ENCODE measurements at places on chromosomes 3 and 15.

GRCh38 chr3:88346643-88347042, 196.9 kb downstream of the C3orf38 start:
- no peak for DNase-seq

GRCh38 chr3:51621091-51621892, 49.8 kb upstream of the TEX264 start:
- DNase-seq: no peak

DNA sequence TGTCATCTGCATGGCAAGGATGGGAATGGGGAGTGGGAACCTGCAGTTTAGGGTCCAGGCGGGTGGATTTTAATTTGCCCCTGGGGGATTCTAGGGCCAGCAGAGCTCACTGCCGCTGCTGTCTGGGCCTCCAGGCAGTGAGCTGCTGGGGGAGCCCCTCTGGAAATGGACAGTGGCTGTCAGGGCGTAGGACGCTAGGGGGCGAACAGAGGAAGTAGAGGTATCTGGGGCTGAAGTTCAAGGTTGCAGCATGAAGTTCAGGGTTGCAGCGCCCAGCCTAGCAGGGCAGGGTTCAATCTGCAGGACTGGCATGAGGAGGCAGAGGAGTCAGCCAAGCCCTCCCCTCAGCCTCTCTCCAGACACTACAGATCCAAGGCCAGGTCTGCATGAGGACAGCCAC, 49.5 kb downstream of the APBA2 start:
- DNase-seq: peak; percentile 47

DNA sequence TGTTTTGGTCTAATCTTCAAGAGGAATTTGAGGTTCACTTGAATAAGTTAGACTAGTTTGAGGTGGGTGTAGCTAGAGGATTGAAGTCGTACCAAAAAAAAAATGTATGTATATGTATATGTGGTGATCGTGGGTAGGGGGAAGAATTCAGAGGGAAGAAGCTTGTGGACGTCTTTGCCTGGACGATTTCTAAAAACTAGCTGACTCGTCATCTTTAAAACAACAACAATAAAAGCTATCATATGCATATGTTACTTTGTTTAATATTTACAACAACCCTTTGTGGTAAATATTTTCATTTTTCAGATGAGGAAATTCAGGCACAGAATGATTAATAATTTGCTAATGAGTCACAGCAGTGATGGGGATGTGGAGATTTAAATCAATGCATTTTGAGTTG, 18.1 kb downstream of the RNF111 start:
- DNase-seq: no peak

DNA sequence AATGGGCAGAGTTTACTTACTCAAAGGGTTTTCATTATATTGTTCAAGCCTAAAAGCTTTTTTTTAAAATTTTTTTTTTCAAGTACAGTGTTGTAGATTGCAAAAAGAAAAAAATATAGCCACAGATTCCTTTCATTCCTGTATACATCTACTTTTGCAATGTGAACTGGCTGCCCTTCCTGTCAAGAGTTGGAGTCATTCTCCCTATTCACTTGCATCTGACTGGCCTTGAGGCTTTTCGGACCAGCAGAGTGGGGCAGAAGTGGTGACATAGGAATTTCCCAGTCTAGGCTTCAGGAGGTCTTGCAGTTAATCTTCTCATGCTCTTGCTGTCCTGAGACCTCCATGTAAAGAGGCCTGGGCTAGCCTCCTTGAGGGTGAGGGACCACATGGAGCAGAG, 218.3 kb upstream of the CFAP20DC start:
- DNase-seq: no peak

DNA sequence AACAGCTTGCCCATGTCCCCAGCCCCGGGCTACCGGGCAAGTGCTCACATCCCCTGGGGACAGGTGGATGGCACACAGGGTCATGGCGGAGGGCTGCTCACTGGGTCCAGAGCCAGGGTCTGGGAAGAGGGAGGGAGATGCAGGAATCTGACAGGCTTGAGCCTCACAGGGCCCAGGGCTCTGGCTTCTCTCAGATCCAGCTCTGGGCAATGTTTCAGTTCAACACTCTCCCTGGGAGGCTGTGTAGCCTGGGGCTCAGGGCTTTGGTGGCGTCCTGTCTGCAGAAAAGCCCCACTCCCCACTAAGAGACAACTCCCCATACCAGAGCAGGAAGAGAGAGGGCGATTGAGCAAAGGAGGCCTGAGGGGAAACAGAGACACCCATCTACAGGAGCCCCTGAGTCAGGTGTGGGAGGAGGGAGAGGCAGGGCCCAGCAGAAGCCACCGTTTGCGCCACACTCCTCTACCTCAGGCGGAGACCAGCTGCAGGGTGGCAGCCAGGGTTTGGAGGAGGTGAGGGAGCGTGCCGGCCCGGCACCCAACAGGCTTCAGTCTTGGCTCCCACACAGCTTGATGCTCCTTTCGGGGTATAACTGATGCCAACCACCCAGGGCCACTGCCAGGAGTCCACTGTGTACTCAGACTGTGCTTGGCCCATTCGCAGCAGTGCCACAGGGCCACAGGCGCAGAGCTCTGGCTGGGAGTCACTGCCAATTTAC, 16.8 kb upstream of the SRP14 start:
- DNase-seq: no peak

GRCh38 chr15:71182522-71182921, 67.3 kb downstream of the THSD4 start:
- no peak for DNase-seq

- DNase-seq: peak; percentile 70
Measured at GRCh38 chr3:183880121-183880520, 4.6 kb downstream of the PARL start.

DNA sequence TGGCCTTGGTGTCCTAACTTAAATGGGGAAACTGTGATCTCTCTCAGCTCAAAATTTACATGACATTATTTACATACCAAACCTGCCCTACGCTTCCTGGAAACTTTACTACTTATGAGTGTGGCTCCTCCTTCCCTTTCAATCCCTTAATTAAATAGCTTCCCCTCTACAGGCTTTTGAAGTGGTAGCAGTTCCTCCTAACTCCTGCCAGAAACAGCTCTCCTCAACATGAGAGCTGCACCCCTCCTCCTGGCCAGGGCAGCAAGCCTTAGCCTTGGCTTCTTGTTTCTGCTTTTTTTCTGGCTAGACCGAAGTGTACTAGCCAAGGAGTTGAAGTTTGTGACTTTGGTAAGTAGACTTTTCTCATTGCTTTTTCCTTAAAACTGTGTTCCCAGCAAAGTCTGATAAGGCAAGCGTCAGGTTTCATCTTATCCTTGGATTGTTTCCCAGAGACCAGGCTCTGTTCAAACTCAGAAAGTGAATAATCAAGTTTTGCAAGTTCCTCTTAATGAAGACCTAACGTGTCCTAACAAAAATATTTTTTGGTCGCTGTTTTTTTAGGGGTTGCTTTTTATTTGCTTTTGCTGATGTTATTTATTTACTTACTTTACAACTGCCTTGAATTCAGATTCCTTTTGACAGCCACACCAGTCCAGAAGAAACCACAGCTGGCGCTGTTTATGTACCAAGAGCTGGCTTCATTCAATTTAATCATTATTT, at the start of gene ACP3:
TSS of gene ACP3 (plus strand) at position 179 of the 720 bp plus-strand sequence. CDS start at position 229, 50 bp downstream.
- peak; percentile 96 for DNase-seq

- peak; percentile 70 for DNase-seq
Measured at GRCh38 chr3:159830523-159831154, 158.0 kb upstream of the IL12A start.

- no peak for DNase-seq
Measured at GRCh38 chr3:56654460-56654859, 28.6 kb downstream of the TASOR start.

DNA sequence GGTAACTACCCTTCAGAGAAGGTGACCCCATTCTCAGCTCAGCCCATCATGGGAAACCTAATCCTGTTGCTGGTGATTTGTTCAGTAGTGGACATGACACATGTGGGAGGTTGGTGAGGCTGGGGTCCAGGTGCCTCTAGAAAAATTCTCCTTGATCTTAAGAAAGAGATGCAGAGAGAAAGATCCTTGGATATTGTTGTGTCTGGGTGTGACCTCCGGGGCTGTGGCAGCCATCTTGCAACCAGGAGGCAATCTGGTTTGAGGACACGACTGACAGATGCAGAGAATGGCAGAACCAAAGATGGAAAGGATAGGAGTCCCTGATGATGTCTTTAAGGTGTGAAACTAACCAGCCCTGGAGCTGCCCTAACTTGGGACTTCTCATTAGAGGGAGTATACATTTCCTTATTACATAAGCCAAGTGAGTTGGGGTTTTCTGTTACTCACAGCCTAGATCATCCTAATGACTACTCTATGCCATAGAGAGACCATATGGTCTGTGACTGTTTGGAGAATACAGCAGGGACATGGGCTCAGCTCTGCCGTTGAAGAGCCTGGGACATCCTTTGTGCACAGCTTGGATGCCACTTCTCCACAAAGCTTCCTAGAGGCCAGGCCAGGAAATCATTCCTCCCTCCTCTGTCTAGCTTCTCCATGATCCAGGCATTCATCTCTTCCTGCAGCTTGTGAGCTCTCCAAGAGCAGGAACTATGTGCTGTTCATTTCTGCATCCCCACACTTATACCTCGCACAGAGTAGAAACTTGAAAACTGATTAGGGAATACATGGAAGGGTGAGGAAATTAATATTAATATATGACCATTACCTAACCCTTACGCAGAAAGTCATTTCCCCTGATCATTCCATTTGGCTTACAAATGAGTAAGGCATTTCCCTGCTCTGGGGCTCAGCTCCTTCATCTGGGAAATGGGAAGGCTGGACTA, 45.9 kb downstream of the HRH1 start:
- DNase-seq: no peak

GRCh38 chr3:128402998-128403397, 63.7 kb downstream of the DNAJB8 start:
- no peak for DNase-seq

DNA sequence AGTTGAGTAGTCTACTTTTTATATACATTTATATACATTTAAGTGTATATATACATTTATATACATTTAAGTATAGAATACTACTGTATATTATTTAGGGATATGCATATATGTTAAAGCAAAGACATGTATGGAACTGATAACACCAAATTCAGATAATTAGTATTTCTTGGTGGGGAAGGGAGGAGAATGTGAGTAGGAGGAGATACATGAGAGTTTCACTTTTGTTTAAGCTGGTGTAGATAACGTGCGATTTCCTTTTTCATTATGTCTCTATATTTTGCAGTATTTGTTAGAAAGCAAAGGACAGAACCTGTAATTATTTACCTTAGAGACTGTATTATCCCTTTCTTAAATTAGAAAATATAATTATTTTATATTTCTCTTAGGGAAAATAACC, 16.6 kb upstream of the NIT2 start:
- no peak for DNase-seq

- DNase-seq: no peak
Measured at GRCh38 chr3:57992452-57993213, 15.6 kb upstream of the FLNB start.

GRCh38 chr3:15327941-15328340, 4.4 kb downstream of the SH3BP5 start:
- peak; percentile 87 for DNase-seq

GRCh38 chr15:81410318-81410753, 36.3 kb upstream of the TMC3 start:
- peak; percentile 94 for DNase-seq

- DNase-seq: no peak
Measured at GRCh38 chr3:55242921-55243320, 244.2 kb downstream of the WNT5A start.

DNA sequence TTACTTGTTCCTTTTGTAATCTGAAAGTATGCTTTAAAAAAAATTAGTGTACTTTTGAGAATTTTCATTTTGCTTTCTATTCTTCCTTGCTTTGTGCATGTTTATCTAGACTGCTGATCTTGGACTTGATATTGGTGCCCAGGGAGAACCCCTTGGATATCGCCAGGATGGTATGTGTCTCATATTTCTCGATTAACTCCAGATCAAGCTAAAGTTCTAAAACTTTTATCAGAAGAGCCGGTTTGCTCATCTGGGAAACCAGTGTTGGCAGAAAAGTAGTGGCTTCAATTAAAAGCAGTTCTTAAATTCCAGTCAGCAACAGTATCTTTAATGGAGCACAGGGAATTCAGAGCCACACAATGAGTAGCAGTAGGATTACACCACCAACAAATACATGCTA, 38.6 kb downstream of the CTNNB1 start:
- no peak for DNase-seq

GRCh38 chr15:62404194-62404985, 239.3 kb upstream of the C2CD4B start:
- DNase-seq: no peak

DNA sequence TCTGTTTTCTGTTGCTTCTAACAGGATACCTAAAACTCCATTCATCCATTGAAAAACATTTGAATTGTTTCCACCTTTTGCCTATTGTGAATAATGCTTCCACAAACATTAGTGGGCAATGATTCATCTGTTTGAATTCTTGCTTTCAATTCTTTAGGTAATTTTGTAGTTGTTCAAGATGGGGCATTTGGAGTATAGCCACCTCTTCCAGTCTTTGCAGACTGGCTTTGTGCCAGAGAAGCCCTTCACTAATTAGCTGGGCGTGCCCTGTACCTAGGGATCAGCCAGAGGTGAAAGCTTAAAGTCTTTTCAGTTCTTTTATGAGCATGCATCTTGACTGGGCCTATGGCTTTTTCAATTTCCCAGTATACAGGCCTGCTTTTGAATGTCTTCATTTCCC, 10.9 kb downstream of the RTP1 start:
- no peak for DNase-seq

DNA sequence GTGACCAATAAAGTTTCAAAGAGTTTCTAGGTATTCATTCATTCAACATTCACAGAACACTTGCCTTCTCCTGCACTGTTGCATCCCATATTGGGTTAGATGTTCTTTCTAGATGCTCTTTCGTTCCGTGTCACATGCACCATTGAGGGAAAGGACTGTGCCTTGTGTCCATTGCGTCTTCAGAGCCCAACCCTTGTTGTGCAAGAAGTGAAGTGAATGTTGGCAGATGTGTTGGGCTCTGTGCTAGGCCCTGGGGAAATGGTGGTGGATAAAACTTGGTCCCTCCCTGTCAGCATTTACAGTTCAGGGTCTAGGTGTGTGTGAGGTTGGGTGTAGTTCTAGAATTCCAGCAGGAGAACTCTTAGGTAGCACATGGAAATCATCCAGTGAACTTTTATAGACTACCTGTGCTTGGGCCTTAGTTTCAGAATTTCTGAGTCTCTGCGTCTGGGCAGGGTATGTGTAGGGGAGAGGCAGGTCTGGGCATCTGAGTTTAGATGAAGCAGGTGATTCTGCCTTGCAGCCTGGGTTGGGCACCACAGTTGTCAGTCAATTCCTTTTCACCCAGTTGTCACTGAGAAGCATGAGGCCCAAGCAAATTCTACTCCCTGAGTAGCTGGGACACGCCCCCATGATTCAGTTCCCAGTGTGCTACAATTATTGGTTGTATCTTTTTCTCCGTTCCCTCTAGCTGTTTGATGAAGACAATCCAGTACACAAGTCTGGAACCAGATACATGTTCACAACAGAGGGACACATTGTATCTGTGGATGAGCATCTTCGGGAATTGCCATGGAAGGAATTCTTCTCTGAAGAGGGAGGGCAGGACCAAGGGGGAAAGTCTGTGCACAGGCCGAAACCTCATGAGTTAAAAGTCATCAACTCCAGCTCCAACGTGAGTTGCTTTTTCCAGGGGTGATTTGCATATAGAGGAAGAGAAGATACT, 25.4 kb downstream of the EDEM1 start:
- no peak for DNase-seq

GRCh38 chr15:29018120-29018805, 132.5 kb downstream of the APBA2 start:
- no peak for DNase-seq

GRCh38 chr15:28990390-28990789, 104.6 kb downstream of the APBA2 start:
- DNase-seq: no peak

Data from KBM-7 (cell line).